ENCODE measurements at places on chromosomes 16 and 17.

- peaks cover 2% of the 10 kb centered on the region for H3K27me3 ChIP-seq
- no peaks in the 10 kb centered on the region for H3K36me3 ChIP-seq
- no peak for DNase-seq
- no peak overlapping the region for H3K27ac ChIP-seq
- peaks cover 43% of the 10 kb centered on the region for H3K4me1 ChIP-seq
Observed at GRCh38 chr16:9099131-9099625, 7.7 kb downstream of the HAPSTR1 start.

GRCh38 chr17:19317359-19318095, 45.0 kb downstream of the B9D1 start:
- H3K4me1 ChIP-seq, result peaks cover 8% of the 10 kb centered on the region
- H3K4me3 ChIP-seq, result peak overlapping the region; percentile 42
- no peaks in the 10 kb centered on the region for H3K36me3 ChIP-seq
- peaks cover 5% of the 10 kb centered on the region for H3K27me3 ChIP-seq

GRCh38 chr16:85594273-85594977, 18.7 kb upstream of the GSE1 start:
- peaks cover 53% of the 10 kb centered on the region for H3K4me1 ChIP-seq
- H3K36me3 ChIP-seq, result no peaks in the 10 kb centered on the region
- DNase-seq, result peak; percentile 83
- peaks cover 31% of the 10 kb centered on the region for H3K27me3 ChIP-seq

GRCh38 chr16:25051406-25052150, 36.4 kb upstream of the ARHGAP17 start:
- H3K27me3 ChIP-seq, result peaks cover 4% of the 10 kb centered on the region
- H3K4me3 ChIP-seq, result no peak overlapping the region
- H3K36me3 ChIP-seq, result no peaks in the 10 kb centered on the region
- DNase-seq, result no peak
- no peak overlapping the region for H3K27ac ChIP-seq

DNA sequence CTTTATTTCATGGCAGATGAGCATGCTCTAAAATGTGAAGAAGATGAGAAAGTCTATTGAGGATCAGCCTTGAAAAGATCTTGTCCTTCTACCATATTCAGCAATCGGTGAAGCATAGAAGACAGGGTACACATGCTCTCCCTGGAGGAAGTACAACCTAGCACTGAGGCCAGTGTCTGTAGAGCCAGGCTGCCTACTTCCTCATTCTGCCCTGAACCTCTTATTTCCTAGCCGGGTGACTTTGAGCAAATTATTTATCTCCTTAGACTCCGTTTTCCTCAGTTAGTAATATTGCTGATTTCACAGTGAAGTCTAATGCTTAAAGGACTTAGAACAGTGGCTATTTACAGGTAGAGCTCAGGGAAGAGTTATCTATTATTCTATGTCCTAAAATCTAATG, 58.4 kb downstream of the TMEM100 start:
- H3K27me3 ChIP-seq, result peaks cover 5% of the 10 kb centered on the region
- H3K4me3 ChIP-seq, result no peak overlapping the region
- H3K27ac ChIP-seq, result no peak overlapping the region
- DNase-seq, result no peak

GRCh38 chr16:1056196-1056595, 16.4 kb upstream of the SSTR5 start:
- peaks cover 2% of the 10 kb centered on the region for H3K27me3 ChIP-seq
- no peak overlapping the region for H3K4me3 ChIP-seq
- DNase-seq, result no peak
- H3K27ac ChIP-seq, result no peak overlapping the region

DNA sequence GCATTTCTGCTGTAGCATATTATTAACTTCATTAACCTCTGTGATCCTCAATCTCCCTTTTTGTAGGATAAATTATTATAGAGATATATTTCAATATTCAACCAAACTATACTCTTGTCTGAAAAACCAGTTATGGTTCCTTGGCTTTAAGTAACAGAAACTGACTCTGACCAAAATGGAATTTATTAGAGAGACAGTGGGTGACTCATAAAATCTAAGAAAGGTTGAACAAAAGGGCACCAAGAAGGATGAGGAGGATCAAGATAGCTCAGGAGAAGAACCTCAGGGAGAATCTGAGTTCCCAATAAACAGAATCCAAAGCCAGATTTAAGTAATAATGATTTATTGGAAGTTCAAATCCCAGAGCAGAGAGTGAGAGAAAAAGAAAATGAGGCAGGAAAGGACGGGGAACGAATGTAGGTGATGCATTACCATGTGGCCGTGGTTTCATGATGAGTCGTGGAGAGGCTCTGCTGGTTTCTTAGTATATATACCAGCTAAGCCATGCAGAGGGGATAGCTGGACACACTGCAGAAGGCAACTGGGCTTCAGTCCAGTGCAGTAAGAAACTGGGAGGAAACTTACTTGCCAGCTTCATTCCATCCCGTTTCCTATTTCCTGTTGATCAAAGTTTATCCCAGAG, 151.5 kb upstream of the GOT2 start:
- H3K36me3 ChIP-seq, result no peaks in the 10 kb centered on the region
- H3K4me3 ChIP-seq, result no peak overlapping the region
- no peaks in the 10 kb centered on the region for H3K4me1 ChIP-seq
- H3K27me3 ChIP-seq, result no peaks in the 10 kb centered on the region
- DNase-seq, result no peak
- H3K27ac ChIP-seq, result no peak overlapping the region

- H3K4me1 ChIP-seq, result no peaks in the 10 kb centered on the region
- DNase-seq, result no peak
- H3K27ac ChIP-seq, result no peak overlapping the region
- H3K27me3 ChIP-seq, result peaks cover 6% of the 10 kb centered on the region
Observed at GRCh38 chr16:82758904-82759303, 132.1 kb downstream of the CDH13 start.

- no peaks in the 10 kb centered on the region for H3K27me3 ChIP-seq
- H3K27ac ChIP-seq, result no peak overlapping the region
- H3K36me3 ChIP-seq, result no peaks in the 10 kb centered on the region
- DNase-seq, result no peak
- peaks cover 19% of the 10 kb centered on the region for H3K4me1 ChIP-seq
Observed at GRCh38 chr17:57240648-57241047, 15.7 kb upstream of the MSI2 start.

GRCh38 chr16:55991843-55992242, 116.7 kb upstream of the CES5A start:
- DNase-seq, result no peak
- H3K27ac ChIP-seq, result no peak overlapping the region
- no peaks in the 10 kb centered on the region for H3K27me3 ChIP-seq
- no peaks in the 10 kb centered on the region for H3K4me1 ChIP-seq
- no peaks in the 10 kb centered on the region for H3K36me3 ChIP-seq

GRCh38 chr16:85187002-85187401, 74.7 kb upstream of the CIBAR2 start:
- peaks cover 26% of the 10 kb centered on the region for H3K36me3 ChIP-seq
- H3K4me3 ChIP-seq, result no peak overlapping the region
- H3K27ac ChIP-seq, result no peak overlapping the region
- peaks cover 11% of the 10 kb centered on the region for H3K4me1 ChIP-seq
- no peak for DNase-seq

DNA sequence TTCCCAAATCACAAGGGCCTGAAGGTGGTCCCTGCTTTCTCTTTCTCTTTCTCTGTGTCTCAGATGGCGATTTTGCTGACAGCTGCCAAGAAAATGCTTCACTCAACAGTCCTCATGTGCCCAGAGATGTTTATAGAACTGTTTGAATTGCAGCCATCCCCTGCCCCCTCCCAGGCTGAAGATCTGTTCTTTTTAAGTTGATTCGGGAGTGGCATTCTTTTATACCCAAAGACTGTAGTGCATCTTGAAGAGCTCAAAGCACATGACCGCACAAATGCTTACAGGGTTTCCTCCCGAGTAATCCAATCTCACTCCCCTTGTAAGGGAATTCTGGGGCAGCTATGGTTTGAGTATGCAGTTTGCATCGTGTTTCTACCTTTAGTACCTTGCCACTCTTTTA, 75.7 kb downstream of the SEC14L1 start:
- peaks cover 14% of the 10 kb centered on the region for H3K36me3 ChIP-seq
- no peak overlapping the region for H3K4me3 ChIP-seq
- peaks cover 1% of the 10 kb centered on the region for H3K27me3 ChIP-seq
- no peak for DNase-seq
- H3K27ac ChIP-seq, result no peak overlapping the region

Measured in glutamatergic neuron (in vitro differentiated cells).